ENCODE measurements at places on chromosomes 16 and 17.

GRCh38 chr17:77802333-77802615 is 156.2 kb upstream of the TNRC6C start:
- no peak for DNase-seq

DNA sequence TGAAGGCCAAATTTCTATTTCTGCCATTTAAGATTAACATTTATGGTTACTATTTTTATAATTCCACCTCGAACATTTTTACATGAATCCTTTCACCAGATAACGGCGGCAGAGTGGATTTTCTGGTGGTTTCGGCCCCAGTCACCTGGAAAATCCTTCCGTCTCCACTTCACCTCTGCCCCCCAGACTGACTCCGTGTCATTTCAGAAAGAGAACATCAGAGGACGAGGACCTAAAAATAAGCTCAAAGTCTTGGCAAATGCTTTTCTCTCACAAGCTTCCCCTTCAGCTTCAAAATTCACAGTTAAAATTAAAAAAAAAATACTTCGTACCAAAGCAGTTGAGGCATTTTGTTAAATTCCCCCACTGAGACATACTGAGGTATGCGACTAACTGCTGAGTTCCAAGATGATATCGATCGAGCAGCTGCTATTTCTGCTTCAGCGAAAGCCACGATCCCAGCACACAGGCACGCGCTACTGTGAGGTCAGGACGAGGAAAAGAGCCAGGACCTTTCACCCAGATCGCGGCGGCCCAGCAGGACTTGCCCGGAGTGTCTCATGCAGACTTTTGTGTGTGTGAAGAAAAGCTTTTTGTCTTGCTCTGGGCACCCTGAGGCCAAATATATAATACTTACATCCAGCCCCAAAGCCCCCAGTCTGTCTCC is 36.8 kb downstream of the ASPA start:
- DNase-seq, result no peak

GRCh38 chr16:87126403-87127025 is 190.7 kb downstream of the C16orf95 start:
- no peak for DNase-seq

DNA sequence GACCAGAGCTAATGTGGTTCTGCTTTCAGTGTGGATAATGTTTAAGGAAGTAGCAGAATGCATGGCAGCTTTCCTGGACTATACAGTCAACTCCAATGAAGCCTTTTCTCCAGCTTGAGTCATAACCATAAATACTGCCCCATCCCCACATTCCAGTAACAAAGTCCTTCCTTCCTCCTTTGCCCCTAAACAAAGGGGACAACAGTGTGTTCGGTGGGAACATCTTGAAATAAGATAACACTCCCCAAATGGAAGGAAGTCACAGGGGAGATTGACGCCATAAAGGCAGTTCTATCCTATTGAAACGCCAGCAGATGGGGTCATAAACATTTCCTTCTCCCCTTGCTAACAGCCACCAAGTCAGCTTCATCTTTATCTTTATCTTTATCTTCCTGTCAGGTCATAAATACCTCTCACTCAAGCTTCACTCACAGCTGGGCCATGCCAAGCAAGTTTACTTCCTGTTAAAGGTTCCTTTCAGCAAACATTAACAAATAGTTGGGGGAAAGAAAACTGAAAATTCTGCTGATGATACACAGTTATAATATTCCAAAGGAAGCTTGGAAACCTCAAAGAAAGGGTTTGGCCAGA is 136.7 kb downstream of the SNX11 start:
- DNase-seq, result no peak

GRCh38 chr17:58513267-58513964 is 1.0 kb downstream of the MTMR4 start:
- DNase-seq, result no peak

DNA sequence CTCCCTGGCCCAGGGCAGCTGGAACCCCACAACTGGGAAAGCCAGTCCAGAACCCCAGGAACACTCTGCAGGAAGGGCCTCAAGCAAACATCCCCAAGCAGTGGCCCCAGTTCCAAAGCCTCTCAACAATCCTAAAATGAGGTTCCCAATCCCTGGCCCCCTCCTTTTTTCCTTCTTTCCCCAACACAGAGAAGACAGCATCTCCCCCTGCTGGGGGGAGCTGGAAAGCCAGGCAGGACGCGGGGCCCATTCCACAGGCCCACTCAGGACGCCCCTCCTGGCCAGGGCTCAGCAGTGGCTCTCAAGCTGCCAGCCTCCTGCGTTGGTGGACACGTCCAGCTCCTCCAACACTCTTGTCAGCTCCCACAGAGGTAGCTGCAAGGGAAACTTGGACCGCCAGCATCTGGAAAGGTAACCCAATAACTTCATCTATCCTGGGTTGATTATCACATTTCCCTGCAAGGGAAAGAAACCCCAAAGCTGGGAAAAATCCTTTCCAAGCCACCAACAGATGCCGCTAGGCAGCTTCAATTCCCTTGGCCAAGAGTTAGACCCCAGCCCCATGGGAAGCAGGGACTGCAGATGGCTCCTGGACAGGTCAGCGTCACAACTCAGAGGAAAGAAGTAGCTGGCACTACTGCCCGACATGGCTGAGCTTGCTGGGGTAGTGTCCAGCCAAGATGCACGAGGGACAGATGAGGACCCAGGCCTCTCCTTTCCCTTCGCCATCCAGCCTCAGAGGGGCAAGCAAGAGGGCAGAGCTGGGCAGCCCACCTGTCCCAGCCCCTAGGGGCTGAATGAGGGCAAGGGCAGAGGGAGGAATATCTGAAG is 7.6 kb downstream of the HDAC5 start:
- DNase-seq, result no peak

GRCh38 chr16:48452991-48453760 is 68.0 kb upstream of the SIAH1 start:
- no peak for DNase-seq

- no peak for DNase-seq
Measured at GRCh38 chr17:76567634-76568432, 17.8 kb downstream of the ST6GALNAC2 start.

DNA sequence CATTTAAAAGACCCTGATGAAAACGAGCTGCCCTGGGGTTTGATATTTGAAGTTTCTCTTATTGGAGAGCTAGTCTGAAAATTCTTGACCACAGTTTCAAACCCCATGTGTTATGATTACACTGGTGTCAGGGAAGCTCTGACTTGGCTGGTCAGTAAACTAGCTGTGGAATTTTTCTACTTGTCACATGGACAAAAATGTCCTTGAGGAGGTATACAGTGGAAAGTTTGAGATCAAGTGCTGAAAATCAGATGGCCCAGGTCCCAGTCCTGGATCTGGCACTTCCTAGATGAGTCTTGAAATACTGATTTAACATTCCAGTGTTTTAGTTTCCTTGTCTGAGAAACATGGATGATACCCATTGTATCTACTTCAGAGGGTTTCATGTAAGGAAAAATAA is 30.7 kb upstream of the SOX9 start:
- DNase-seq, result no peak

DNA sequence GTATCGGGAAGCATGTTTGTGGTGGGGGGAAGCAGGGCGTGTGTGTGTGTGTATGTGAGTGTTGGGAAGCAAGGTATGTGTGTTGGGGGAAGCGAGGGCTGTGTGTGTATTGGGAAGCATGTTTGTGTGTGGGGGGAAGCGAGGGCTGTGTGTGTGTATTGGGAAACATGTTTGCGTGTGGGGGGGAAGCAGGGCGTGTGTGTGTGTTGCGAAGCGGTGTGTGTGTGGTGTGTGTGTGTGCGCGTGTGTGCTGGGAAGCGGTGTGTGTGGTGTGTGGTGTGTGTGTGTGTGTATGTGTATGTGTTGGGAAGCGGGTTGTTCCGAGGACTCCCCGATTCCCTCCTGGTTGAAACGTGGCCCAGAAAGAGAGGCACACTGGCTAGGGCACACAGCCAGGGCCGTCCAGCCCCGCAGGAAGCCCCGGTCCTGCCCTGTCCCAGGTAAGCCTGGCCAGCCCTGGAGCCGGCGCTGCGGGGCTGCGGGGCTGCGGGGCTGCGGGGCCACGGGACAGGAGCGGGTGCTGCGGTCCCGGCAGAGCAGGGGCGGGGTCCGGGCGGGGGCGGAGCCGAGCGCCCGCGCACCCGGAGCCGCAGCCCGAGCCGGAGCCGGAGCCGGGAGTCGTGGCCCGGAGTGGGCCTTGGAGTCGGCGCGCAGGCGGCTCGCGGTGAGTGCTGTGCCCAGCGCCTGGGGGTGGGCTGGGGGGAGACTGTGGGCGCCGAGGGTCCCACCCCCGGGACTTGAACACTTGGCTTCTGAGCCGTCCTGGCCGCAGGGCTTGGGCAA is at the start of gene NOD2:
TSS of gene NOD2 (plus strand) at position 608 of the 783 bp plus-strand sequence. CDS start 5,890 bp downstream, outside the sequence.
- DNase-seq, result no peak

DNA sequence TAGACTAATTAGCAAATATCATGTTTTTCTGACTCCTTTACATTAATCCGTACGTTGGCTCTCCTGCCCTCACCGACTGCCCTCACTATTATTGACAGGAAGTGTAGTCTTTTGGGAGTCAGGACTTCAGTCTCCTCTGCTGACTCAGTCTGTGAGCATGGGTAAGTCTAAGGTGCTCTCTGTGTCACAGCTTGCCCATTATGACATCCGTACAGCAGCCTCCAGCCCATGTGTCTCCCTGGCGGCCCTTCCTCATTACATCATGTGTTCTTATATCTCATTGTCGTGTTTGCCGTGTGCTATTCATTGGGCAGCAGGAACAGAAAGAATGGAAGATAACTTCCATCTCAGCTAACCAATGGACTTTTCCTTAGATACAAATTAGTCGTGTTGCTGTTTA is 77.5 kb downstream of the MRTFB start:
- no peak for DNase-seq

DNA sequence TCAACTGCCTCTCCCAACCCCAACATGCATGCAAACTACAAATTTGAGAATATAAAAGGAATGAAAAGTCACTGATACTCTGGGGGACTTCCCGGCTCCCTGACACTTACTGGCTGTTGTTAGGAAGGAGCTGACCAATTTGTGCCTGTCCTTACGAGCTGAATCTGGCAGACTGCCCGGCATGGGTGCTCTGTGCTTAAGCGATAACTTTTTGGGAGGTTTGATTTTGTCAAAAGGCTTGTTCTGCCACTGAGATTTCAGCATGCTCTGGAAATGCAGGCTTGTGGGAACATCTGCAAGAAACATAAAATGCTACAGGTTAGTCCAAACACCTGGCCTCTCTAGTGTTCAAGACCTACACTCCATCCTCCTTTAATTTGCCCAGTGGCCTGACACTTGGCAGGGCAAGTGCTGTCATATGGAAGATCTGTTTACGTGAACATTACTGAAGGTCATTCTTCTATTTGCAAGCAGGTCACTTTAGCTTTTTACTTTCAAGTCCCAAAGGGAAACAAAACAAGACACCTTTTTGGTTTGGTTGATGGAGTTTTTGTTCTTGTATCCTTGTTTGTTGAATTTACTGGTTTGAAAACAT is 40.6 kb downstream of the STH start:
- no peak for DNase-seq

GRCh38 chr16:78577630-78578029 is 478.2 kb downstream of the WWOX start:
- DNase-seq, result no peak

GRCh38 chr16:85637808-85638647 is 24.9 kb downstream of the GSE1 start:
- DNase-seq, result no peak

DNA sequence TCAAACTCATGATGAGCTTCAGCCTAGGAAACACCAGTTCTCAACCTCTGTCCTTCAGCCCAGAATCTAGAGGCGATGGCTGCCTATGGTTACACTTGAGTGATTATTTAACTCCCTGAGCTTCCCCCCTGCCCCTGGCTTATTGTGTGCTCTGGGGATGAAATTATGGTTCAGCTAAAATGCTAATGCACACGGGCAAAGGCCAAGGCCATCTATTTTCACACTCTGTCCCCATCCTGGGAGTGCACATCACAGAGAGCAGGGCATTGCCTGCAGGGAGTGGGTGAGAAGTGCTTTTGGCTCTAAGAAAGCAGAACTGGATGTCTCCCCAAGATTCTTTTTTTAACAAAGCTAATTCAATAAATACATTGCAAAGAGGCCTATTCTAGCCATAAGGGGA is 21.6 kb upstream of the CACNG5 start:
- DNase-seq, result no peak

DNA sequence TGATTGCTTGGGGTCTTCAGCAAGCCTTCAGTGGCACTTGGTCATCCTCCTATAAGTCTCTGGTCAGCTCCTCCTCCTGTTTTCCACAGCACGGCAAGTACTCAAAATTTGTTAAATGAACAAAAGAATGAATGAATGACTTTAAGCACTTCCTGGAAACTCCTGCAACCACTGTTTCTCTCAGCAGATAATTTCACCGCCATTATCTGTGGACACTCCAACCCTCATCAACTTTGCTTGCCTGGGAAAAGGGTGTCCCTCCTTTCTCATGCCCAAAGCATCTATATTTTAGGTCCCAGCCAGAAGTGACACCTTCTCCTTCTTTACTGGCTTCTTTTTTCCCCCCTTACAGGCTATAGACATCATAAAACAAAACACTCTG is 4.4 kb downstream of the PROCA1 start:
- no peak for DNase-seq

DNA sequence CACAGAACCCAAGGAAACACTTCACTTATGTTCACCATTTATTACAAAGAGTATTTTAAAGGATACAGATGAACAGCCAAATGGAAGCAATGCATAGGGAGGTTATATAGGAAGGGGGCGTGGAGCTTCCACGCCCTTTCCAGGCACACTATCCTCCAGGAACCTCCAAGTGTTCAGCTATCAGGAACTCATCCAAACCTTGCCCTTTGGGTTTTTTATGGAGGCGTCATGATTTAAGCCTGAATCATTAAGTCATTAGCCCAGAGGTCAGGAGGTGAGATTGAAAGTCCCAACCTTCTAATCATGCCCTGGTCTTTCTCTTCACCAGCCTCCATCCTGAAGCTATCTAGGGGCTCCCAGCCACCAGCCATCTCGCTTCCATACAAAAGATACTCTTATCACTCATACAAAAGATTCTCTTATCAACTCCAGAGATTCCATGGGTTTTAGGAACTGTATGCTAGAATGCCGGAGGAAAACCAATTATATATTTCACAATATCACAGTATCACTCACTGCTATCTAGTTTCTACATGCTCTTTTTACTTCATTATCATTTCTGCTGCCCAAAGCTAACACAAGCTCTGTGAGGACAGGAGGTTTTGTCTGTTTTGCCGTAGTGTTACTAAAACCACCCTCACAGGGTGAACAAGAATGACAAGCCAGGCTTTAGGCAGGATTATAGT is 213.4 kb downstream of the SLC39A11 start:
- DNase-seq, result no peak

GRCh38 chr17:66676421-66676820 is 158.5 kb upstream of the CACNG5 start:
- DNase-seq, result no peak

GRCh38 chr17:42547698-42548069 is 5.0 kb upstream of the HSD17B1 start:
- DNase-seq, result no peak

GRCh38 chr17:42236760-42237159 is 39.4 kb downstream of the STAT5B start:
- DNase-seq, result no peak

Measured in NCI-H187 treated with DMSO at 0.1 percent for 48 hours (cell line).